ENCODE measurements at places on chromosomes 1 and 21.

DNA sequence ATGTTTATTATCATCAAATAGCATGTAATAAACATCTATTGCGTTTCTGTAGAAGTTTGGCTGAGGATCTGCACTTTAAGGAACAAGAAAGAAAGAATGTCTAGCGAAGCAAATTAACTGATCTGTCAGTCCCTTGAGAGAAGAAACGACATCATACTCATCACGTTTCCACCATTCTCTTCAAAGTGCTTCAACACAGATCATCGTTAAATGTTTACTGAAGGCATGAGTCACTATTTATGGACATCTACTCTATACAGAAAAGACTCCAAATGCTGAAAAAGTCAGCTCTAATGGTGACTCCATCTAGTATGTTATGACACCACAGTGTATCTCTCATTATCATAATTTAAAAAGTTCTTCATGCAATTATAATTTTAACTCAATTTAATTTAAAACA is 369.1 kb downstream of the RGS7 start:
- no peak for DNase-seq

GRCh38 chr1:61233121-61233660 is 150.8 kb downstream of the NFIA start:
- DNase-seq: no peak

- DNase-seq: no peak
Observed at GRCh38 chr21:16993416-16994038, 519.3 kb upstream of the CXADR start.

DNA sequence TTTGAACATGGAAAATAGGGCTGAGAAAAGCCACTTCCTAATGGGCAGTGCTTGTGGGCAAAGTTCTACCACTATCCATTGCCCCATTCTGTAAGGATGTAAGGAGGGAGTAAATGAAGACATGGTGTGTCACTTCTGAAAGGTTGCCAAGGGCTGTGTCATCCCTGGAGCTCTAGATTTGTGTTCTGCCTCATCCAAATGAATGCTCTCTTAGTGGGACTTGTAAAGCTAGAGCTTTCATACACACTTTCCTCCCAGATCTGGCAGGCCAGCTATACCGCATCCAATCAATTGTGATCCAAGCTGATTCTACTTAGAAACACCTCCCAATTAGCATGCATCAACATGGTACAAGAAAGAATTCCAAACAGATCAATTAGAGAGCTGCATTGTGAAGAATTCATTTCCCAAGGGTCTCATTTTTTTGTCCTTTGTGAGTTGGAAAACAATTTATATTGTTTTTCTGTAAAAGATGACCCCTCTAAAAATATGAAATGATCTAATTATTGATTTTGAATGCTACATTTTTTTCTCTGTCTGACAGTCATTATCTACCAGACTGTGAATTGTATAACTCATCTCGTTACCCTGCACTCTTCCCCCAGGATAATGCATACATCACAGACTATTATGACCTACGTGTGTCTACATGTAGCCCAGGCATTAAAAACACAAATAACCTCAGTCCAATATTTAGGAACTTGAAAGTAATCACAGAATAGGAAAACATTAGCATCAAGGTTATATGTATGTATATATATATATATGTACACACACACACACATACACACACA is 117.1 kb upstream of the DUSP10 start:
- no peak for DNase-seq

DNA sequence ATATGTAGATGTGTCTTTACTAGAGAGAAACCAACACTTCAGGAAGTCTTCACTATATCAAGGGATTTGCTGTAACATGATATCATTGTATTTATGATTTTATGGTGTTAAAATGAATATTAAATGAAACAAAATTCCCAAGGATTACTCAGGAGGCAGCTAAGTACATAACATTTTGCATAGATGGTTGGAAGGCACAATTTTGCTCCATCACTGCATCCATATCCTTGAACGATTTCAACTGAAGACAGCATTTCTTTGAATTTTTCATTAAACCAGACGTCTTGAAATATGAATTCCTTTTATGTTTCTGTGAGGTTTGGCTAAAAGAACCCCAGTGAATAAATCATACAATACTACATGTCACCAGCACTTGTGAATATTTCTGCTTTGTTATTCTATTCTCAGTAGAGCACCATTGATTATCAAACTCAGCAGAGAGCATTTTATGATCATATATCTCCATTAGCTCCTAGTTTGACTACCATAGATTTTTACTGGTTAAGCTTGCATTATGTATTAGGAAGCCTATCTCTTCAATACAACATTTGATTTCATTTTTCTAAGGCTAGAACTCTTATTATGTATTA is 37.3 kb downstream of the SPATA17 start:
- no peak for DNase-seq

DNA sequence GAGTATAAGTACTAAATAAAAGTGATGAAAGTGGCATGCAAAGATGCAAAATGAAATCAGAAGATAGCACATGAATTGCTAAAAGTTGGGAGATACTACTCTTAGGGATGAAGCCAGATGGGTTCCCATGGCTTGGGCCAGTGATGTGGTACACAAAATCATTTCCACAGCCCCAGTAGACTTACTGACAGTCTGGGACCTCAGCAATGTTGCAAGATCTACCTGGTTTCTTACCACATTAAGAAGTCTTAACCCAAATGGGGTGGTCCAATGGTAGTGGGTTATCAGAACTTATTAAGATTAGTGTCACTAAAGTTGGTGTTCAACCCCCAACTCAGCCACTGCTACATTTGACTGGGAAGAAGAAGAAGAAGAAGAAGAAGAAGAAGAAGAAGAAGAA is 227.7 kb upstream of the IRF2BP2 start:
- no peak for DNase-seq

- DNase-seq: no peak
Observed at GRCh38 chr1:226248091-226248490, 24.6 kb downstream of the MIXL1 start.

DNA sequence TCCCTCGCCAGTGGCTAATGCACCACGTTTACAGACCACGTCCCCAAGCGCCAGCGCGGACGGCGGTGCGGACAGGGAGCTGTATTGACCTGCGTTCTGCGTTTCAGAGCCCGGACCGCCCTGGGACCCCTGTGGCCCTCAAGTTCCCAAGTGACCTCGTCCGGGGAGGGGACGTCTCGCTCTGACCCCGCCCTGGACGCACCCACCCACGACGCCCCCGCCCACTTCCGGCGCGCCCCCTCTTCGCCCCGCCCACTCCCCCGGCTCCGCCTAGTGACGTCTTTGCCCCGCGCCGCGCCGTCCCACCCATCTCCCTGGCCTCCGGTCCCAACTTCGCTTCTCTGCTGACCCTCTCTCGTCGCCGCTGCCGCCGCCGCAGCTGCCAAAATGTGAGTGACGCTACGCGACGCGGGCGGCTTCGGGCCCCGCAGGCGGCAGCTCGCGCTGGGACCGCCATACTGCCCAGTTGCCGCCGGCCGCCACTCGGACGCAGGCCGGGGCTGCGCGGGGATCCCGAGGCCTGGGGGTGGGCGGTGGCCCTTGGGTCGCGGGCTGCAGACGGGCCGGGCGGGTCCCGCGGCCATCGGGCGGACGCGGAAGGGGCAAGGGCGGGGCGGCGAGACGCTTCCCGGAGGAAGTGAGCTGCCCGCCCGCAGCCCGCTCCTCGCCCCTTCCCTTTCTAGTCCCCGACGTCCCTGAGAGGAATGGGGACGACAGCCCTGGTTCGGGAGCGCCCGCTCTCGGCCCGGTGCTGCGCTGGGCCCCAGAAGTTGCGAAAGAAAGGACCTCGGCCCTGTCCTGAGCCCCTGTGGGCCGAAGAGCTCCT is at the start of gene VAMP3:
TSS of gene VAMP3 (plus strand) at position 300 of the 826 bp plus-strand sequence. CDS start at position 388, 88 bp downstream.
- peak; percentile 99 for DNase-seq

DNA sequence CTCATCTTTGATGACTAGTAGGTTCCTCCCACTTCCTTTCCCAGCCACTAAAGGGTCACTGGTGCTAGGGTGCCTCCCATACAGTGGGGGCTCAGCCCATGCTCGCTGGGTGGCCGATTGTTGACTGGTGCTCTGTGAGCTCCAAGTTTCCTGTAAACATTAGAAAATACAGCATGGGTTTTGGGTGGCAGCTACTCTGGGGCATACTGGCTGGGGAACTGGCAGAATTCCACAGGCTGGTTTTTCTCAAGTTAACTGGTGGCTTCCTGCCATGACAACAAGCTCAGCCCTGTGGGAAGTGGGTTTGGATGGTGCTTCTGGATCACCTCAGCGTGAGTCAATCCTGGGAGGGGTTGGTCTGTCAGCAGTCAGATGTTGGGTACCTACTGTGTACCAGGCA is 28.7 kb upstream of the CRNN start:
- DNase-seq: no peak

- no peak for DNase-seq
Observed at GRCh38 chr1:73627723-73628122, 570.3 kb downstream of the LRRIQ3 start.

- DNase-seq: no peak
Observed at GRCh38 chr1:32557812-32558211, 18.6 kb downstream of the ZBTB8A start.

DNA sequence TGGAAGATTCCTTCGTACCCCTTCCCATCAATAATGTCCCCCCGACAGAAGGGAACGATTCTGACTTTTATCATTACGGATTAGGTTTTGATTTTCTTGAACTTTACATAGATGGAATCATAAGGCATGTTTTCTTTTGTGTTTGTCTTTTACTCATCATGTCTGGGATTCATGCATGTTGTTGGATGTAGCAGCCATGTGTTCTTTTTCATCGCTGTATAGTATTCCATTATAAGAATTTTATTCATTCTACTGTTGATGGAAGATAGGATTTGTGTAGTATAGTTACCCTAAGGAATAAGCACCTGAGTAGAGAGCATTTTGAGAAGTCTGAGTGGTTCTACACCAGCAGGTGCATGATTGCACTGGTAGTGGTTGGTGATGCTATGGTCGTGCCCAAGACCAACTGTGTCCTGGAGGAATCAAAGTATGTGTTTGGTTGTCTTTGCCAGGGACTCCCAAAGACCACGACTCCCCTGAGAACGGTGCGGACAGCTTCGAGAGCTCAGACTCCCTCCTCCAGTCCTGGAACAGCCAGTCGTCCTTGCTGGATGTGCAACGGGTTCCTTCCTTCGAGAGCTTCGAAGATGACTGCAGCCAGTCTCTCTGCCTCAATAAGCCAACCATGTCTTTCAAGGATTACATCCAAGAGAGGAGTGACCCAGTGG is 13.5 kb downstream of the ETS2 start:
- DNase-seq: no peak

DNA sequence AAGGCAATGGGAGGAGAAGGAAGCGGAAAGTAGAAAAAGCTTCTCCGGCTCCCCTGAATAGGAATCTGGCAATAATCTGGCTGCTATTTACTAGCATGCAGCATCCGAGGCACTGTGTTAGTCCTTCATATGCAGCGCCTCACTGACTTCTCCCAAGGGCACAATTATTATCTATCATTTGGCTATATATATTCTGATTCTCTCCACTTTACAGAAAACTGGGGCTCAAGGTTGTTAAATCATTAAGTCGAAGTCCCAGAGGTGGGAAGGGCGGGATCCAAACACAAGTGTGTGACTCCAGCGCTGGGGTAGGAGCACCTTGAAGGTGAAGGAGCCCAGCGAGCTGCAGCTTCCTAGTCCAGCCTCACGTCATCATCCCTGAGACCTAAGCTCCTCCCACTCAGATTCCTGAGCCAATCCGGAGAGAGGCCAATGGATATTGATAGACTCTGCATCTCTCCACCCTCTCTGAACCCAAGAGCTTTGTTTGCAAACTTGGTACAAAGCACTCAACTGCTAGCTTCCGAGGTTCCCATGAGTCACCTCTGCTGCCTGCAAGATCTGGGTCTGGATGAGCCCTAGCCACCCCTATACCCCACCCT is 16.6 kb upstream of the EYA3 start:
- DNase-seq: peak; percentile 30

GRCh38 chr1:5611851-5612250 is 380.4 kb downstream of the NPHP4 start:
- DNase-seq: no peak

GRCh38 chr1:197268012-197268411 is at the start of gene CRB1:
TSS of gene CRB1 (plus strand) at chr1:197268252. CDS start at chr1:197268413, 161 bp downstream.
- DNase-seq: peak; percentile 27

DNA sequence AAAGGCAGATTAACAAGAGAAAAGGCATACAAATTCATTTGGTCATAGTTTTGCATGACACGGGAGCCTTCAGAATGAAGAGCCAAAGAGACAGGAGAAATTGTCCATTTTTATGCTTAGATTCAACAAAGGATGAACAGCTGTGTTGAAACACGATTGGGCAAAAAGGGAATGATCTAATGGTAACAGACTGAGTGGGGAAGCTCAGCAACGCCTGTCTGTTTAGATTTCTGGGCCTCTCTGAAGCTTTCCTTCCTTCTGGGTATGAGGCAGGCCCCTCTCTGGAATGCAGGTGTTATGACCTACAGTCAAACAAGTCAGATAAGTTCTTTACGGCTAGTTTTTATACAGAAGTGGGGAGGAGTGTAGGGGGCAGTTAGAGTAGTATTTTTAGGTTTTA is 154.6 kb downstream of the RGS7 start:
- no peak for DNase-seq

DNA sequence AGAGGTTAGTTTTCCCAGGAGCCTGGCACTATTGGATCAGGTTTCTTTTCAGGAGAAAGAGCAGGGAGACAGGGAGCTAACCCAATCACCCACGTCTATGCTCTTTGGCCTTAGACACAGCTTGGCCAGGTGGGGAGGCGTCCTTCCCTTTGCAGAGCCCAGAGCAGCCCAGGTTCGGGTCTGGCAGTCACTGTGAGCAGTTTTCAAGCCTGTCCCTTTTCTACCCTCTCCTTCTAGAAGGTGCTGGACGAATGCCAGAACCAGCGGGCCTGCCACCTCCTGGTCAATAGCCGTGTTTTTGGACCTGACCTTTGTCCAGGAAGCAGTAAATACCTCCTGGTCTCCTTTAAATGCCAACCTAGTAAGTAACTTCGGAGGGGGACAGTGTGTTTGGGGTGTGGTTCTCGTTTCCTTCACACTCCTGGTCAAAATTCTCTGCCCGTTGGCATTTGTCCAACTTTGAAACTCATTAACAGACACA is 44.9 kb downstream of the EVA1C start:
- DNase-seq: peak; percentile 37

GRCh38 chr1:86335916-86336315 is 60.2 kb downstream of the ODF2L start:
- no peak for DNase-seq

DNA sequence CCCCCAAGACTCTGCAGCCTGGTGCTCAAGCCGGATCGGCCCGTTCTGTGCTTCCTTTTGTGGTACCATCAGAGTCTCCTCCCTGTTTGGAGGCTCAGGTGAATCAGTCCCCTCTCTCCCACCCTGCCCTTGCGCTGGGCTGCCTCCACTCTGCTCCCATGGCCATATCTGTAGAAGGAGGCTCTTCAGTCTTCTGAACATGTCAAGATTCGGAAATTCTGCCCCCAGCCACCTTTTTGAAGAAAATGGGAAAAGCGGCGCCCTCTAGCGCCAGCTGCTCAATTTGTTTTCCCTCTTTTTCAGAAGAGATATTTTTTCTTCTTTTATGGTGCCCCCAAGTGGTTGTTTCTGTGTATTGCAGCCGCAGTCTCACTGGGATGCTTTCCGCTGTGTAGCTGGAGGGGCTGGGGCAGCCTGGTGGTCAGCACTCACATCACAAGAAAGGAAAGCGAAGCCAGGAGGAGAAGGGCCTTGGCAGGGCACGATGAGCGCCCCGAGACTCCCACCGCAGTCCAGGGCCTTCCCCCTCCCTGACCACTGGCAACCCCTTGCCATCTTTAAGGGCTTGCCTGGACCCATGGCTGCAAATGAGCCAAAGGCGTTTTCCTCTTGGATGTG is 58.4 kb upstream of the CACNA1E start:
- peak; percentile 79 for DNase-seq
